ENCODE measurements at places on chromosomes 3 and 15.

DNA sequence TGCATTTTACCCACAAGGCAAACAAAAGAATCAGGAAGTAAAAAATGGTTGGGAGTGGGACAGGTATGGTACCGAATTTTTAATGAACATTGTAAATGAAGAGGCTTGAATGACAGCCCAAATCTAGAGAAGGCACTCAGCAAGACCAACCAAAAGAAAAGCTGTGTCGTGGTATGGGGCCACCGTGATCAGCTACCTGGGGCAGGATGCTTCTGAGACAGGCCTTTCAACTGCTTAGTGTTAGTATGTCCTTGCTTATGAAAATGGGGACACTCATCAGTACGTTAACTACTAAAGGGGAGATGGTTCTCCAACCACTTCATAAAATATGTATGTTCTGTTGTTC, 228.7 kb upstream of the ST8SIA2 start:
- no peak for DNase-seq

- no peak for DNase-seq
These were observed 43.3 kb downstream of the POMGNT2 start for GRCh38 chr3:43062564-43063040.

GRCh38 chr3:8625991-8626390, 18.6 kb downstream of the SSUH2 start:
- no peak for DNase-seq

DNA sequence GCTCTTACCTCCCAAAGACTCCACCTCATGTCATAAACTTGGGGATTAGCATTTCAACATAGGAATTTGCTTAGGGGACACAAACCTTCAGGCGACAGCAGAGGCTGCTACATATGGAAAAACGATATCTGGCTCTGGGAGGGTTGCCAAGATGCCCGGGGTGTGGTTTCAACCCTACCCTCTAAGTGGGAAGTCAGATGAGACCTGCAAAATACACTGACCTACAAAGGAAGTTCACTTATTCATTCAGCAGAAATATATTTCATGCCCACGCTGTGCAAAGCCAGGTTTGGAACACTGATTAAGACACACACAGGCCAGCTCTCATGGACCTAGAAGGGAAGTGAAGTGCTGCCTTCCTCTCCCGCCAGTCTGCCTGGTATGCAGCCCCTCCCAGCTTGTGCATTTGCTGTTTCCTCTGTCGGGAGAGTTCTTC, 239.3 kb downstream of the FEZF2 start:
- DNase-seq = peak; percentile 14

GRCh38 chr15:37084602-37085001, 15.7 kb downstream of the MEIS2 start:
- no peak for DNase-seq

DNA sequence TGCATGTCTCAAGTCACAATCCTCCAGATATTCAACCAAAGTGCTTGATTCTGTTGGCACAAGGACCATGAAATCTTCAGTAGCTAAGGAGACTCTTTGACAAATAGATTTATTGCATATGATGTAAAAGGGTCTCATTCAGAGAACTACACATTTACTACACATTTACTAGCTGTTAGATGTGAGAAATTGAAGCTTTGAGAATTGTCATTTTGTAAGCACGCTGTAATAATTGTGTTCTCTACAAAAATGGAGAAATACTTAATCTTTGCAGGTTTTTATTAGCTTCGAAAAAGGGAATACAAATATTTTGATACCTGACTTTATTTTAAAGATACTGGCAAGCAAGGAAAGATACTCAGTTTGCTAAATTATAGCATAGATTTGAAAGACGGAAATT, 70.2 kb upstream of the CHD2 start:
- DNase-seq = no peak

- DNase-seq = no peak
These were observed 34.6 kb downstream of the ROPN1B start for GRCh38 chr3:126003447-126004190.

DNA sequence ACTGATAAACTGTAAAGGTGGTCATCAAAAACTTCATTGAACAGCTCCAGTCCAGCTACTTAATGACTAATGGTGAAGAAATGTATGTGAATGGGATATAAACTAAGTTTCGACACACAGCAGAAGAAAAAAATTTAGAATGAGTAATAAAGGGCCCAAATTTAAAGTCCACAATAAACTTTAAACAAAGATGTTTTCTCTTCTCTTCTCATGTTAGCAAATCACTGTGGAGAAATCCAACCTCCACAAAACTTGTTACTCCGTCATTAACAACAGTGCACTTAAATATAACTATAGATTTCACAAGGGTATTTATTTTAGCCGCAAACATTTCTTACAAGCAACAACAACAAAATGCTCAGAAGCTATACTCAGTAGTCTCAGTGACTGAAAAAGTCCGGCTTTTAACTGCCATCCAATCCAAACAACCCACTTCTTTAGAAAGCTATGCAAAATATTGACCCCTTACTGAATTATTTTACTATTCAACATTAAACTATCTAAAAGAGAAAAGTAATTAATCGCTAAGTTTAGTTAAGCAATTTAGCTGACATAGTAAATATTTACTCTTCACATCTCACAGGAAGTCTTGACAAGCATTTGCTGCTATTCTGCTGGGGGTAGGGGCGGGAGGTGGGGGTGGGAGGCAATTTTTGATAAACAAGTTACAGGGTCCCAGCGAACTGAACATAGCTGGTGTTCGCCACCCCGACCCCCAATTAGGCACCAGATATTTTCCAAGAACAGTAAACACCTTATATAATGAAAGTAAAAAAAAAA, 2.4 kb downstream of the IGF2BP2 start:
- DNase-seq = no peak

- DNase-seq = no peak
These were observed 146.4 kb downstream of the ERC2 start for GRCh38 chr3:56321892-56322291.

DNA sequence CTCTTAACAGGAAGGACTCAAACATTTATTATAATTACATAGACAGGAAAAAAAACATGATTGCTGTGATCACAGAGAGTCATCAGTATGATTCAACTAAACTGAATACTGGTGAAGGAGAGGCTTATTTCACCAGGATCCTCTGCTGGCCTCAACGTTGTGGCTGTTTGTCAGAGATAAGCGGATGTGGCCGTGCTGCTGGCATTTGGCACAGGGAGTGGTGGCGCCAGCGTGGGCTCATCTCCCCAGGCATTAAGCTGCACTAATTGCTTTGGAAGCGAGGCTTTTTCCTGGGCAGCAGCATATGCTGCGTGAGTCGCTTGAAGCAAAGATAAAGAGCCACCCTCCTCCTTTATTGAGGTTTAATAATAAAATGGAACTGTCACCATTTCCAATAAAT, 306.7 kb downstream of the LRTM1 start:
- DNase-seq = peak; percentile 9

DNA sequence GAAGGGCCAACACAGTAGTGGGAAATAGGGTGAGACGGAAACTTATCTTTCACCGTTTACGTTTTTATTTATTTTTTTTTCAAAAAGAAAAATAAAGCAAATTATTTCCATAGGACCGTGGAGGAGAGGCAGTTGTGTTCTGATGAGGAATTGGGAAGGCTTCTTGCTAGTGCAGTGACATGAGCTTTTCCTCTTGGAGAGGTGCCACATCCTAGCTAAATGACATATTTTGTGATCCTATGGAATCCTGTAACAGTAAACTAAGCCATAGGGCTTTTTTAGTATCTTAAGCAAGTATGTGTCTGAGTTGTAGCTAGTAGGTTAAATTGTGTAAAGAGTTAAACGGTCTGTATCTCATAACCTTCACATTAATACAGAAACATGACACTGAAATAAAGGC, 609.9 kb downstream of the RBMS3 start:
- no peak for DNase-seq

GRCh38 chr3:53156368-53156834, 4.6 kb upstream of the PRKCD start:
- DNase-seq = no peak
